ENCODE measurements at places on chromosomes 16 and 17.

DNA sequence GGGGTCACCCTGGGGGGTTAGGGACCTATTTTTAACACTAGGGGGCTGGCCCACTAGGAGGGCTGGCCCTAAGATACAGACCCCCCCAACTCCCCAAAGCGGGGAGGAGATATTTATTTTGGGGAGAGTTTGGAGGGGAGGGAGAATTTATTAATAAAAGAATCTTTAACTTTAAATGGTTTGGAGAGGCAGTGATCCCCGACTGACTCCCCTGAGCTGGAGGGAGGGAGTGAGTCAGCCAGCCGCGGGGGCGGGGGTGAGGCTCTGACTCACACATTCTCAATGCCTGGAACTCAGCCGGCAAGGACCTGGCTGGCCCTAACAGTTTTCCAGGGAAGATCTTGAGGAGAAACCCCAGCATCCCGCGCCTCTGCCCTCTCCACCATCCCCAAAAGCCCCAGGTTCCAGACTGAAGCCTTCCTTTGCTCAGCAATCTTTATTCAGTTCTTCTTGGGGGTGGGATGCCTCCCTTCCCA lies 1.5 kb downstream of the HCFC1R1 start:
- DNase-seq: peak; percentile 92

DNA sequence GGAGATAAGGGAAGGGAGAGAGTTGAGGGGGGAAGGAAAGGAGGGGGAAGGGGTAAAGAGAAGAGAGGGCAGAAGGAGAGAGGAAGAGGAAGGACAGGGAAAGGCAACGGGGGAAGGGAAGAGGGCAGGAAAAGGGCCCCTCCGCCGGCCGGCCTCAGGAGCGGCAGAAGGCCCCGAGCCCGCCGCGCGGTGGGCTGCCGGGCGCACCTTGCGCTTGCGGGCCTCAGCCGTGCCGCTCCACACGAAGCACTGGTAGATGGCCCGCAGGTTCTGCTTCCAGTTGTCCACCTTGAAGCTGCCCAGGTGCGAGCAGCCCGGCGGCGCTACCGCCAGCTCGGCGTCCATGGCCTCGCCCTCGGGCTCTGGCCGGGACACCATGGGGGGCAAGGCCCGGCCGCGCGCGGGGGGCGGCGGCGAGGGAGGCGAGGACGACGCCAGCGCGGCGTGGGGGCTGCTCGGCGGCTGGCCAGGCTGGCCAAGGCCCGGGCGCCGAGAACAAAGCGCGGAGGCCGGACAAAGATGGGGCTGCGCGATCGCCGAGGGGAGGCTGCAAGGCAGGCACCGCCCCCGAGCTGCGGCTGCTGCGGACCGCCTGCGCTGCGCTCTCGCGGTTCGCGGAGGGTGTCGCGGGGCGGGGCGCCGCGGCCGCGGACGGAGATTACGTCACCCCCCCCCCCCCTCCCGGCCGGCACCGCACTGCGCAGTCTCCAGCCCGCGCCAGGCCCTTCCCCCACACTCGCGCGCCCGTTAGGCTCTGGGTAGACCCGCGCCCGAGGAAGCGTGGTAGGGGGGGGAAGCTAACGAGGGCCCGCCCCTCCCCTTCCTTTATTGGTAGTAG lies at the start of gene USP22:
USP22 (minus strand) TSS at position 554 of the 838 bp plus-strand sequence; CDS start at position 378, 176 bp downstream.
- no peak for DNase-seq

- no peak for DNase-seq
These were observed 55.5 kb downstream of the HS3ST4 start for GRCh38 chr16:25747160-25747758.

DNA sequence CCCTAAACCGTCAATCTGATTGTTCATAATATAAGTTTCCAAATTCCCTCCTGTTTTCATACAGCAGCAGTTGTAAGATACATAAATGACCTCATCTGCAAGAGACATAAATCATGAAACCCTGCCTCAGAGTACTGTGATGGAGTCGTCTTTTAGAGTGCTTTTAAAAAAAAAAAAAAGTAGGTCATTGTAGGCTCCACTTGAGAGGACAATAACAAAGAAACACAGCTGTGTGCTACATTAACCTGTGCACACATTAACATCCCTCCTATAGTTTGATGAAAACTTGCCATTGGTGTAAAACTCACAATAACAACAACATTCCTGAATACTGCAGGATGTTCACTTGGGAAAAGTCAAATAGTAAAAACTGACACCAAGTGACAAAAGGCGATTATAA lies 56.5 kb downstream of the XPO6 start:
- no peak for DNase-seq

DNA sequence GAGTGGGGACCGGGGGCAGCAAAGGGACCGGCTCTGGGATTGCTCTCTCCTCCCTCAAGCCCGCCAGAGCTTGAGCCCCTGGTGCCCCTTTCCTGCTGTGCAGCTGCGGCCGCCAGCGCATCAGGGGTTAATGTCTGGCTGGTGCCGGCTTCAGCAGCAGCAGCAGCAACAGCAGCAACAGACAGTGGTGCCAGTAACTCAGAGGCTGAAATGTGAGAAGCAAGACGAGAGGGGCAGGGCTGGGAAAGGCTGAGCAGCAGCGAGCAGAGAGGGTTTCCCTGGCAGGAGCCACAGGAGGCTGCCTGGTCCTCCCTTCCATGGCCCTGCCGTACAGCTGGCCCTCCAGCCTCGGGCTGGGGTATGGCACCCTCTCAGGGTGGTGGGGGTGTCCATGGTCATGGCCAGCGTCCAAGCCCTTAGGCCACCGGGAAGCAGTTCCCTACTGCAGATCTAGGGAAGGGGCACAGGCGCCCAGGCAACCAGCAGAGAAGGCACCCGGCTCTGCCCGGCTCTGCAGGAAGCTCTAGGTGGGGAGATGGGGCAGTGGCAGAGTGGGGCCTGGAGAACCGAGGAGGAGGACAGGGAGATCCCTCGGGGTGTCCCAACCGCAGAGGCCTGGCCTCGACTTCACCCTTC lies 21.1 kb upstream of the TFAP4 start:
- no peak for DNase-seq

DNA sequence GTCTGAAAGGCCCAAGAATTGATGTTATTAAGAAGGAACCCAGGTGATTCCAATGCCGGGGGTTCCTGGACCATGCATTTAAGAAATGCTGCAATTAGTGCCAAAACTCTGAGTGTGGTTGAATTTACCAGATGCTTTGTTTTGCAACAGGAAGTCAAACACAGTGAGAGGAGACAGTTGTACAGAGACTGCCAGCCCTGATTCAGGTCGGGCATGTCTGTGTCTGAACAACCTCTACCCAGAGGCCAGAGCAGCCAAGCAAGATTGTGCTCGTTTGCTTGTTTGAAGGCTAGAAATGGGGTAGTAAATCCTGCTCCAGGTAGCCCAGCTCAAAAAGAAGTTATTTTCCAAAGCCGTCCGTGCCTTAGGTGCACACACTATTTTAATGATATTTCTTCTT lies 412.4 kb upstream of the ERCC4 start:
- no peak for DNase-seq

DNA sequence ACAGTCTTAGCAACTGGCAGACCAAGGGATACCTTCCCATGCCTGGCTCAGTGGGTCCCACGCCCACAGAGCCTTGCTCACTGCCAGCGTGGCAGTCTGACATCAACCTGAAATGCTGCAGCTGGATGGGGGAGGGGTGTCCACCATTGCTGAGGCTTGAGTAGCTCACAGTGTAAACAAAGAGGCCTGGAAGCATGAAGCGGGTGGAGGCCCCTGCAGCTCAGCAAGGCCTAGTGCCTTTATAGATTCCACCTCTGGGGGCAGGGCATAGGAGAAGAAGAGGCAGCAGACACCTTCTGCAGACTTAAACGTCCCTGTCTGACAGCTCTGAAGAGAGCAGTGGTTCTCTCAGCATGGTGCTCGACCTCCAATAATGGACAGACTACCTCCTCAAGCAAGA lies 263.2 kb downstream of the KIF2B start:
- DNase-seq: no peak

All from CD4-positive, alpha-beta T cell treated with Interleukin-6 for 4 hours (primary cell).